Endodermal cell (in vitro differentiated cells): ENCODE measurements at places on chromosomes 11 and 22. TPM values are rescaled to one million over a fixed set of nuclear protein-coding genes. Genes with fewer than 3 reads are reported as not detected.

NFAM1 gene
- total RNA-seq = 0.50 and 0.92 TPM in 2 replicates

FJX1 gene
- 9.5 and 11.7 TPM in 2 replicates for total RNA-seq

DCPS gene
- total RNA-seq = 22.5 to 23.5 TPM (median 22.6 TPM) in 3 replicates

NF2 gene
- total RNA-seq = 45.7 TPM in 2 replicates

DAGLA gene
- 5.0 and 5.6 TPM in 2 replicates for total RNA-seq

CEND1 gene
- total RNA-seq = not detected in 3 replicates

YPEL1 gene
- total RNA-seq = 23.4 to 33.1 TPM (median 23.7 TPM) in 3 replicates

TAGLN gene
- total RNA-seq = 412 and 495 TPM in 2 replicates

HBB gene
- total RNA-seq = not detected in 3 replicates

CRYBB1 gene
- total RNA-seq = 1.2 and 1.7 TPM in 2 replicates

CRYBB3 gene
- total RNA-seq = 0.36 and 0.97 TPM in 2 replicates

OR51A7 gene
- total RNA-seq = not detected in 3 replicates

OR5AP2 gene
- total RNA-seq = not detected in 2 replicates

SLC22A9 gene
- not detected in 2 replicates for total RNA-seq
